Activated CD4-positive, CD25-positive, alpha-beta regulatory T cell treated with anti-CD3 and anti-CD28 coated beads, Interleukin-2, amount 50 U/mL, for 16 hours (primary cell): ENCODE measurements at places on chromosomes 11 and 22.

DNA sequence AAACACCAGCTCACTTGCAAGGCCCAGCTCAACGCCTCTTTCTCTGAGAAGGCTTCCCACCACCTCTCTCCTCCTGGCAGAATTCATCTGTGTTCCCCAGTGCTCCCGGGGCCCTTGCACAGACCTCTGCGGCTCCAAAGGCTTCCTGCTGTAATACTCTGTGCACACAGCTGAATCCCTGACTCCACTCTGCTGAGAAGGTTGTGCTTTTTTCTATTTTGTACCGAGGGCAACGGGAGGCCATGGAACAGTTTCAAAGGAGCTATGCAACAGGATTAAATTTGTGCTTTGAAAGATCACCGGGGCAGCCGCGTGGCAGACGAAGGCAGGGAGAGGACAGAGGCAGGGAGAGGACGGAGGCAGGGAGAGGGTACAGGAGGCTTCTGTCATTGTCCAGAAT is 49.2 kb upstream of the SYT7 start:
- no peak for DNase-seq

DNA sequence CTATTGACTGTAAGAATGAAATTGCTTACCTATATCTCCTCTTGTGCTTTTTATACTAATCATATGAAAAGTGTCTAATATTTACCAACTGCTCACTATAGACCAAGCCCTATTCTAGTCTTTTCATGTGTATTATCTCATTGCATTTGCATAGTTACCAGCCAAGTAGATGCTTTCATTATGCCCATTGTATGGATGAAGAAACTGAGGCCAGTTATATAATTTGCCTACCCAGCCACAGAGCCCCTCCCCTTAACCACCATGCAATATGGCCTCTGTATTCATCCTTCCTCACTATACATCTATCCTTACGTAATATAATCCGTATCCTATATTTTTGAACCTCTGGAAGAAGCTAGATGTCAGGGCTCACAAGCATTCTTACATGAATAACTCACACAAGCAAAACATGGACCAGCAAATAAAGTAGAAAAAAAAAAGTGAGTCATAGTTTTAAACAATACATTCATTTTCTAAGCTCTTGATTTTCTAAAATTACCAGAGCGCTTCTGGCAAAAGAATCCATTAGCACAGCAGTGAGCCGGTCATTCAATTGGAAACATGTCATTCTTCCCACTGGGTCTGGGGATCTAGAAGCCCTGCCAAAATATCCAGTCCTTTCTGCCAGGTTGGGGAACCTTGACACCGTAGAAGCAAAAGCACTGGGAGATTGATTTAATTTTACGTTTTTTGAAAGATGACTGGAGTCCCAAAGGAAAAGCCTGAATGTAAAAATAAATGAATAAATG is 80.0 kb downstream of the C11orf91 start:
- no peak for DNase-seq

DNA sequence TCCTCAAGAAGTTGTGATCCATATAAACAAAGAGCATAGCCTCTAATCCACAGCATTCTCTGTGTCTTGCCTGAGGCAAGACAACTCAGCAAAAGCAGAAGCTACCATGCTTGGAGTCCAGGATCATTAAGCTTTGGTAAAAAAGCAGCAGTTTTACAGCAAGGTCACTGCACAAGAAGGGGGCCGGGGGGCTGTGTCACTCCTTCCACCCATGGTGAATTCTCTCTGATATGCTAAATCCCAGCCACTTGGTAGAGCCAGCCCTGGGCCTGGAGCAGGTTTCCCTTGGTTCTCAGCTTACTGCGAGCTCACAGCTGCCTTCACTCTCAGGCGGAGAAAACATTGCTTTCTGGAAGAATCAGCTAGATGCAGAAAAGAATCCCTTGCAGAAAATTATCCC is 144.7 kb downstream of the TENM4 start:
- no peak for DNase-seq

DNA sequence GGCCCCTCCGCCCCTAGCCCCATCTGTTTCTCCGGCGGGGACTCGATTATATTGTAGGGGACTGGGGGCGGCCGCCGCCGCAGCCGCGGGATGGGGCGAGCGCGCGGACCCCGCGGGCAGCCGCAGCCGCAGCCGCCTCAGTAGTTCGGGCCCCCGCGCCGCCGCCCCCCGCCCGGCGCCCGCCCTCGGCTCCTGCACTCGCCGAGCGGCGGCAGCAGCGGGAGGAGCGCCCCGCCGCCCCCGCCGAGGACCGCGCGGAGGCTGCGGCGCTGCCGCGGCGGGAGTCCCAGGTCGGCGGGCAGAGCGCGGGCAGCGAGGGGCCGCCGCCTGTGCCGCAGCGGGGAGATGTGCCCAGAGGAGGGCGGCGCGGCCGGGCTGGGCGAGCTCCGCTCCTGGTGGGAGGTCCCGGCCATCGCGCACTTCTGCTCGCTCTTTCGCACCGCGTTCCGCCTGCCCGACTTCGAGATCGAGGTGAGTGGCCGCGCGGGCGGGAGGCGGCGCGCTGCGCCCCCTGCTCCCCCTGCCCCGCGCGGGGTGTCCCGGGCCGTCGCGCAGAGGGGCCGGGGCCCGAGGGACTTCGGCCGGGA is at the start of gene CECR2:
TSS of gene CECR2 (plus strand) at position 22 of the 587 bp plus-strand sequence. CDS start at position 346, 324 bp downstream.
- no peak for DNase-seq

DNA sequence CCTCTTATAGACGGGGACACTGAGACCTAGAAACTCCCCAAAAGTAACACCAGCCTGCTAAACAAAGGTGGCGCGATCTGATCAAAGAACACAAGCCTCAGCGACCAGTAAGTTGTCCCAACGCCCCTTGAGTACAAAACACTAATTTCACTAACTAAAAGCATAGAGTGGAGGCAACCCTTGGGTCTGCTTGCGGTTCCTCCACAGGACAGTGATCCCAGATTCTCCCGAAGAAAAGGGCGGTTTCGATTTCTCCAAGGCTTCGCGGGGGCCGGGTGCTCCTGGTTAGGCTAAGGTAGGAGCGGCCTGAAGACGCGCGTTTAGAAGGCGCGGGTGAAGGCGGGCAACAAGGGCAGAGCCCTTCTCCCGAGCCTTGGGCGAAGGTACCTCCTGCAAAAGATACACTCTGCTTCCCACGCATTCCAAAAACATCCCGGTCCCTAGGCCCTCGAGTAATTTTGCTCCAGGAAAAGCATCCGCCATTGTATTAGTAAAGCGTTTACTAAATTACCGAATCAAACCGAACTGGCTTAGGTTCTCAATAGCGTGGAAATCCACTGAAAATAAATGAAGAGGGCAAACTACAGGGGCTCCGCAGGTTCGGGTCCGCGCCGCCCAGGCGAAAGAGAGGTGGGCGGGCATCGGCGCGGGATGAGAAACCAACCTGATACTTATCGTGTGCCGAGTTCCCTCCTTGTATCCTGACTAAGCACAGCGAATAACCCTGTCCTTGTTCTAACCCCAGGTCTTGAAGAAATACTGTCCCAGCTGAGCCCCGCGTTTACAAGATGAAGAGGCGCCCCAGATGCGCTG is 2.0 kb downstream of the WT1 start:
- no peak for DNase-seq

GRCh38 chr11:21289686-21290085 is 620.3 kb downstream of the NELL1 start:
- DNase-seq, result no peak

GRCh38 chr11:72812604-72812966 is 1.6 kb upstream of the ATG16L2 start:
- no peak for DNase-seq

- DNase-seq, result no peak
Measured at GRCh38 chr22:47715866-47716578, 953.6 kb downstream of the TBC1D22A start.

DNA sequence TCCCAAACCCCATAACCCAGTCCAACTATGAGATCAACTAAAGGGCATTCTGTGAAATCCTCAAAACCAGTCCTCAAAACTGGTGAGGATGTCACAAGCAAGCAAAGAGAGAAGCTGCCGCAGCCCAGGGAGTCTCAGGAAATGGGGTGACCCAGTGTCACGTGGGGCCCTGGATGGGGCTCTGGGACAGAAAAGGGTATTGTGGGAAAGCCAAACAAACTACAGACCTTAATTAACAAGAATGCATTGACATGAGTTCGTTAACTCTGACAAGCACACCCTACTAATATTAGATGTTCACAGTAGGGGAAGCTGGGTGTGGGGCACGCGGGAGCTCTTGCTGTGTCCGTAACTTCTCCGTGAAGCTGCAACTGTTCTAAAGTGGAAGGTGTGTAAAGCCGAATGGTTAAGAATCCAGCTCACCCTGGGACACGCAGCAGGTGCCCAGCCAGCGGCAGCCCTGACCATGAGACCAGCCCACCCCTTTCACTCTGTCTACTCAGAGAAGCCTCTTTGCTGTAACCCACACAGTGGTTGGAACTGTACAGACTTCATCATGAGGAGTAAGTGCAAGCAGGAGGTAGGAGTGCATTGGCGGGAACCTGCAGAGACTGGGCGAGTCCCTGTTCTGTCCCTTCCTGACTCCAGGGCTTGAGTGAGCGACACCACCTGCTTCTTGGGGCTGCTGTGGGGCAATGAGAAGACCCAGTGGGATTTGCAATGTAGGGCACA is 17.9 kb downstream of the LINC01488 start:
- no peak for DNase-seq

DNA sequence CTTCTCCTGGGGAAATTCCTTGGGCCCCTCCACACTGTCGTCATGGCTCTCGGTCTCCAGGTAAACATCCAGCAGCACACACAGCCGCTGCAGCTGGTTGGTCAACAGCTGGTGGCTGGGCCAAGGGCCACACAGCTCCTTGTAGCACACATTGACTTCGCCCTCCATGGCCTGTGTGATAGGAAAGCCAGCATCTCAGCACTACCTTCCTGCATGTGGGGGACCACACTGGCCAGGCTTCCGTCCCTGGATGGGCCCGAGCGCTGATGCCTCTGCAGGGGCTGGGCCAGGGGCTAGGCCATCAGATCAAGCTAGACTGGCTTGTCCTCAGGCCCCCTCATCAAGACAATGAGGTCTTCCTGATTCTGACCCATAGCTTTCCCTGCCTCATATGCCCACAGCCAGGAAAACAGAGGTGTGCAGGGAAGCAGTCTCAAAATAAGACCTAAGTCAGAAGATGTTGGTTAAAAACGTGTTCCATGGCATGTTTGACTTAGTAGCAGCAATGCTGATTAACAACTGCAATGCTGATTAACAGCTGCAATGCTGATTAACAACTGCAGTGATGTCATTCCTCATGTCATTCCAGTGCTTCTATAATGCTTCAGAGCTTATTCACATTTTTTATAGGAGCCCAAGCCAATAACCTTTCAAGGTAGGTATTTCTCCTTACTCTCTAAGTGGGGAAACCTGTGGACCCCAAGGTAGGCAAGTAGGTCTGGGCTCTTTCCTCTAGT is 31.3 kb downstream of the NEFH start:
- no peak for DNase-seq

- DNase-seq, result no peak
Measured at GRCh38 chr11:43874738-43875137, 5.9 kb upstream of the ALKBH3 start.
